ENCODE measurements at places on chromosomes 3 and 15.
A peak's percentile ranks its signal among the peaks of the same experiment; 100 is the strongest.

GRCh38 chr3:188432802-188433520 lies 279.0 kb downstream of the LPP start:
- peak; percentile 63 for DNase-seq

- no peak for DNase-seq
These were observed 54.4 kb downstream of the DCUN1D1 start for GRCh38 chr3:182925944-182926337.

DNA sequence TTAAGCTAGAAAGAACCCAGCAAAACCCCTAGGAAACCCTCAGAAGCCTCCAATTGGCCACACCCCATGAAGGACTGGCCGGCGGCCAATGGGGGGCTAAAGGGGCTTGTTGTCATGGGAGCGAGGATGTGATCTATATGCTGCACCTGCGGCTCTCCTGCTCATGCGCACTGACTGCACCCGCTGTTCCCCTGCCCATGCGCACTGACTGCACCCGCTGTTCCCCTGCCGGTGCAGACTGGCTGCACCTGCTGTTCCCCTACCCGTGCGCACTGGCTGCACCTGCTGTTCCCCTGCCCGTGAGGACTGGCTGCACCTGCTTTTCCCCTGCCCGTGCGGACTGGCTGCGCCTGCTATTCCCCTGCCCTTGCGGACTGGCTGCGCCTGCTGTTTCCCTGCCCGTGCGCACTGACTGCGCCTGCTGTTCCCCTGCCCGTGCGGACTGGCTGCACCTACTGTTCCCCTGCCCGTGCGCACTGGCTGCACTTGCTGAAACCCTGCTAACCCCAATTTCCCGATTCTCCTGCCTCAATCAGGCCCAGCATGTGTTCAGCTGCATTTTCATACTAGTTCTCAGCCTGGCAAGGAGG lies 16.8 kb upstream of the MCCC1 start:
- DNase-seq: peak; percentile 87

DNA sequence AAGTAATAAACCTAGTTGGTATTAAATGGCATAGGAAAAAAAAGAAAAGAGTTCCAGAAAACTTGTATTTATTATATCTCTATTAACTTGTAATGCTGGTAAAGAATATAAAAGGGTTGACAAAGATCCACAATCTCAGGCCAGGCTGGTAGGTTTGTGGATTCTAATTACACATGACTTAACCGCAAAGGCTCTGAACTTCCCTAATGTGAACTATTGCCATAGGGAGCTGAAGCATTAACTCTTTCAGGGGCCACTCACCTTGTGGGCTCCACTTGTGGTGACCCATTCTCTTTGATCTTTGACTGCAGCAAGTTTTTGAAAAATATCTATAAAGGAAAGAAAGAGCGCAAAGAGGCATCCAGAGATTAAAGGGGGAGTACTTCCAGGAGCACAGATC lies 58.5 kb downstream of the NEK10 start:
- peak; percentile 27 for DNase-seq

DNA sequence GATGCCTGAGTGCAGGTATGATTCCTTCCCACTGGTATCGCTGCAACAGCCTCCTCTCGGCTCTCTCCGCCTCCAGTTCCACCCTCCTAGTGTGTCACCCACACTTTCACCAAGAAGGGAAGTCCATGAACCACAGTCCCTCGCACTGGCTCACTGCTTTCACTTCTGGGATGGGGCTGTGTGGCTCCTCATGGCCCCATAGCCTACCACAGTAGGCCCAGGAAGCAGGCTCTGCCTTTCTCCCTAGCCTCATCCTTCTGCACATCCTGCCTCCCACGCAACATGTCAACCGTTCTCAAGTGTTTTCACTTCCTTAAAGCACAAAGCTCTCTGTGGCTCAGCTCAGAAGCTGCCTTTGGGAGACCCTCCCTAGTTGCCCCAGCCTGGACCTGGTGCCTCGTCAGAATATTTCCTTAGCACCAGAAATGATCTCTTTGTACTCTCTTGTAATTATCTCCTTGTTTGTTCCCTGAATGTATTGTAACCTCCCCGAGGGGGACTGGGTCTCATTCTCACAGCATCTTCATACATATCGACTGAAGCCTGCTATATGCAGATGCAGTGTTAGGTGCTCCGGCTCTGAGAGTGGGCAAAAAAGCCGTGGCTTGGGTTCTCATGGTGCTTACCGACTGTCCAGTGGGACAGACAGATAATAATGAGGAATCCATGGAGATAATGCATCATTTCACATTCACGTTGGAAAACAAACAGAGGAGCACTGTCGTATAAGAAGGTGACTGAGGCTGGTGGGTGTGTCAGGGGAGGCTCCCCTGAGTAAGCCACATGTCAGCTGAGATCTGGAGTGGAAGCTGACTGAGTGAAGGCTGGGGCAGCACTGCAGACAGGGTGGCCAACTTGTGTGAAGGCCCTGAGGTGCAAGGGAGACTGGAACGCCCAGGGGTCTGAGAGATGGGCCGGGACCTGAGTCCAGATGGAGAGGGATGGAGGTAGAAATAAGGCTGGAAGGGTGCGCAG lies 107.1 kb downstream of the DGKG start:
- DNase-seq: peak; percentile 79

DNA sequence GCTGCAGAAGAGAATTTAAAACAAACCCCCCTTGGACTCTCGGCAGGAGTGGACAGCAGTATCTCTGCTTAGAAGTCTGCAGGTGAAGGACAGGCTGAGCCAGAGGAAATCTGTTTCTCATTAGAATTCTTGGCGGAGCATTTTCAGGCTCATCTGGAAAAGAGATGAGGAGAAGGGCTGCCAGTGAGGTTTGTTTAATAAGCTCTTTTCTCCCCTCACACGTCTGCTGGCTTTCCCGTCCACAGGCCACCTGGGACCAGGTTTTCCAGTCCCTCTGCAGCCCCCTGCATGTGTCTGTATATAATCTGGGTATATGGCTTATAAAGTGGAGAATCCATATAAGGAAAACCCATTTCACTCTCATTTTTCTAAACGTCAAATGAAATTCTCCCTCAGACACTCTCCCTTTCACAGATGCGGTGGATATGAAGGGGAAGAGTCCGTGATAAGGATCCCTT lies 155.4 kb upstream of the TPM1 start:
- no peak for DNase-seq

DNA sequence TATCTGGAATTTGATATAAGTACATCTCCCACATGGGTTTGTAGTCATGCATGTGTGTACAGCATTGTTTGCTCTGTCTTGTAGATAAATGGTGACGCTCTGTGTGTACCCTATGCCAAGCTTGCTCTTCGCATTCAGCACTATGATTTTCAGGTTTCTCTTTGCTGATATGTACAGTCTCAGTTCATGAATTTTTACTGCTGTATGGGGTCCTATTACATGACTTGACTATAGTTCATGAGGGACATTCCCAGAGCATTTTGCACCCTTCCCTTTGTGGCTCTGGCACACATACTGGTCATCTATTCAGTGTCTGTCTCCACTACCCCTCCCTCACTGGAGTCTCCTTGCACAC lies 132.7 kb downstream of the EEFSEC start:
- DNase-seq: no peak

GRCh38 chr3:161690299-161690620 lies 193.7 kb downstream of the OTOL1 start:
- no peak for DNase-seq

GRCh38 chr15:68642491-68642845 lies 63.7 kb downstream of the CORO2B start:
- no peak for DNase-seq

- no peak for DNase-seq
These were observed 5.4 kb downstream of the BTBD1 start for GRCh38 chr15:83061680-83062079.

DNA sequence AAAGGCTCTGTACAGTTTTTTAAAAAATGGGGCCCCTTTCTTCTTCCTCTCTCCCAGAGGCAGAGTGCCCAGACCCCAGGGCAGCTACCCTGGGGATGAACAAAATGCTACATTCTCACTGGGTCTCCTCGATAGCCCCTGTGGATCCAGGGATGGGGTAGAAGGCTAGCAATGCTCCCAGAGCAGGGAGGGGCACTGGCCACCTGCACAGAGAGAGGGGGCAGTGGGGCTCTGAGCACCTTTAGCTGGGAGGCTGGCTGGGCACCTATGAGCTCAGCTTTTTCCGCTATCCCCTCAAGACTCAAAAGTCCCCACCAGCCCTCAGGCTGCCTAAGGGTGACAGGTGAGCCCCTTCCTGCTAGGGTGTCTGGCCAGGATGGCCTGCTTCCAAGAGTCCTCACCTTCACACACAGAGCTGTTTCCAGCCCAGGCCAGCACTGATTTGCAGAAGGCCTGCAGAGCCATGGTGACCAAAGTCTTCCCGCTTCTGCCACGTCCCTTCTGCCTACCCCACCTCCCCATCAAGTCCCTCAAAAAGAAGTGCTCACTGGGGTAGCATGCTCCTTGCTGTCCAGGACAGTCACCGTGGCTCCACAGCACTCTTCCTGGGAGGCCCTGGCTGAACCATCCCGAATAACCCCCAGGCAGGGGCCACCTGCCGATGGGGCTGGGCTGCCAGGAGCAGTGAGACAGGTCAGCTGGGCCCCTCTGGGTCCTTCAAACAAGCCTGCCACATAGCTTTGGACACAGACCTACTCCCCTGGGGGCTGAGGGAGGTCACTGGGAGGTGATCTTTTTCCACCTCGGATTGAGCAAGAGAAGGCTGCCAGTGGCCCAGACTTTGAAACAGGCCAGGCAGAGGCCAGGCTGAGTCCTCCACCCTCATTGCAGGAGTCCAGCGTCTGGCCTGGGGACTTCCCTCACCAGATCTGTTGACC lies 20.4 kb downstream of the BMF start:
- DNase-seq: peak; percentile 56

DNA sequence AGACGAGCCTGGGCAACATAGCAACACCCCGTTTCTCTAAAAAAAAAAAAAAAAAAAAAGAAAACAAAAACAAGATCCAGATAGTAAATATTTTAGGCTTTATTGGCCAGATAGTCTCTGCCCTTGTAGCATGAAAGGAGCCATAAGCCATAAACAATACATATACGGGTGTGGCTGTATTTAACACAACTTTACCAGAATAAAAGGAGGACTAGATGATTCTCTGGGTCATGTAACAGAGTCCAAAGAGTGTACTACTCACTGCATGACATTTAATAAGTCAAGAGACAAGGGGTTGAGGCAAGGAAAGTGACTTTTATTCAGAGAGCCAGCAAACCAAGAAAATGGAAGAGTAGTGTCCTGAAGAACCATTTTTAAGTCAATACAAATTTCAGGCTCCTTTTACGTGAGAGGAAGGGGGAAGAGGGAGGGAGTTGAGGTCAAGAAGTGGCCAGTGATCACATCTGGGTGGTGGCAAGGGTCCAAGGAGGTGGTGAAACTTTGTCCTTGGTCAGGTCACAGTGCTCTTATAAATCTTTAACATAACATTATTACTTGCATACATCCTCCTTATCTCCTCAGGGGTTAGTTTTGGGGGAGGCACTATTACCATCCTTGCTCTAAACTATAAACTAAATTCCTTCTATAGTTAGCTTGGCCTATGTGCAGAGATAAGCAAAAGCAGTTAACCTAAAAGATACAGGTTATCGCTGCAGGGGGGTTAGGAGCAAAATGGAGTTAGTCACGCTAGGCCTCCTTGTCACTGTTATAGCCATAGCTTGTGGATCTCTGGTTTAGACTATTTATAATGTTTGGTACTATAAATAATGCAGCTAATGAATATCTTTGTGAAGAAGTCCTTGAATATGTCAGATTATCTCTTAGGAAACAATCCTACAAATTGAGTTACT lies 46.1 kb downstream of the METTL6 start:
- DNase-seq: no peak

DNA sequence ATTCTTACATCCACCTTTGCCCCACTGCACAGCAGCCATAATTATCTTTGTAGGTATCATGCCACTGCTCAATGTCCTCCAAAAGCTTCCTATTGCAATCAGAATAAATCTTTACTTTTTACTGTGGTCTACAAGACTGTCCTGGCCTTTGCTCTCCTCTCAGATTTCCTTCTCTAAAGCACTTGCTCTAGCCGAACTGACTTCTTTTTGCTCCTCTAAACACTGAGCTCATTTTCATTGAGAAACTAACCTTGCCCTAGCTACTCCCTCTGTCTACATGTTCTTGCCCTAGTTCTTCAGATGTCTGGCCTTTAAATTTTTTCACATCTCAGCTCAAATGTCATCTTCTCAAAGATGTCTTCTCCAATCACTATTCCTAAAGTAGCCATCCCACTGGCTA lies 342.8 kb downstream of the TBC1D5 start:
- DNase-seq: no peak

- DNase-seq: no peak
These were observed 33.1 kb upstream of the MYO5C start for GRCh38 chr15:52328680-52329079.

DNA sequence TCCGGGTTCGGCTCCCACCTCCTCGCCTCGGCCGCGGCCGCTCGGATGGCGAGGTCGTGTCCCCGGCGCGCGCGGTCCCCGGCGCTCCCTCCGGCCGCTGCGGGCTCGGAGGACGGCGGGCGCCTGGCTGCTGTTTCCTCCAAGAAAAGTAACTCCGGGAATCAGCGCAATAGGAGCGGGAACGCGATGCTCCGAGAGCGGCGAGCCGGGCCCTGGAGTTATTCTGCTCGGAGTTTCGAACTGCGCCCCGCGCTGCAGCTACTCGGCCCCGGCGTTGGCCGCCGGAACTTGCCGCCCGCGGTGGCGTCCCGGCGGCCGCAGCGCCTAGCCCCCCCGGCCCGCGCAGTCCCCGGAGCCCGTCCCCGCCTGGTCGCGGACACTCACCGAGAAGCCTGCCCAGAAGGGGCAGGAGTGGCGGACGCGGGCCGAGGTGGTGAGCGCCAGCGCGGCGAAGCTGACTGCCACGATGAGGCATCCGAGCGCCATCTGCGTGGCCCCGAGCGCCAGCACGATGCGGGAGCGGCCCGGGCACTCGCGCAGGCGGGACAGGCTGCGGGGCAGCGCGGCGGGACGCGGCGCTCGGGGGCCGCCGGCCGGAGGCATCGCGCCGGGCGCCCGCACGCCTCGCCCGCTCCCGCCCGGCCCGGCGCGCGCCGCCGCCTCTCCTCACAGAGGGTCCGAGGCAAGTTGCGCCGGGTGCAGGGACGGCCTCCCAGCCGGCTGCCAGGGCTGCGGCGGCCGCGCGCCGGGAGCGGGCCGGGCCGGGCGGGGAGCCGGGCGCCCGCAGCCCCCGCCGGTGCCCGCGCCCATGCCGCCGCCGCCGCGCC lies 251.9 kb downstream of the TJP1 start:
- DNase-seq: no peak

GRCh38 chr15:63986185-63986680 lies 60.1 kb downstream of the DAPK2 start:
- DNase-seq: no peak

GRCh38 chr3:115836944-115837343 lies 213.6 kb downstream of the GAP43 start:
- no peak for DNase-seq

- DNase-seq: no peak
These were observed 11.4 kb downstream of the ANPEP start for GRCh38 chr15:89802986-89803824.

DNA sequence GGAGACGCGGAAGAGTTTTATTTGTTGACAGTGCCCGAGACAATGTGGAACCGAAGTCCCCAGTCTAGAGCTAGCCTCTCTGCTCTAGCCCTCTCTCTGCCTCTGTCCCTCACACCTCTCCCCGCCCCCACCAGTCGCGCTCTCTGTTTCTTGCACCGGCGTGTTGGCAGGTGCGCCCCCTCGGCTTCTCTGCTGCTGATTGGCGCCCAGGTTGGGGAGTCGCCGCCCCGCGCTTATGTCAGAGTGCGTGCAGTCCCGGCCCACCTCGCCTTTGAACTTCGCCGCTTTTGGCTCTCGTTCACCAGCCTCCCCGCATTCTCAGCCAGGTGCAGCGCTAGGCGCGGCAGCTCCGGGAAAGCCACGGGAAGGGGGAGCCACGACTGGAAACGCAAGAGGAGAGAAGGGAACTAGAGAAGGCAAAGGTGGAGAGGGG lies at the start of gene SOX14:
Gene SOX14 (plus strand): TSS at position 315 of the 433 bp plus-strand sequence. CDS start 470 bp downstream, outside the sequence.
- DNase-seq: no peak

GRCh38 chr3:37808656-37809055 lies 53.0 kb upstream of the CTDSPL start:
- DNase-seq: no peak

Measured in activated CD4-positive, alpha-beta T cell treated with anti-CD3 and anti-CD28 coated beads, Interleukin-2, amount 10 ng/mL, durations not matched to agents 24 days and 14 days (primary cell).